ENCODE measurements at places on chromosomes 7 and 10.

- DNase-seq = no peak
Observed at GRCh38 chr10:13613519-13613918, 26.8 kb downstream of the PRPF18 start.

DNA sequence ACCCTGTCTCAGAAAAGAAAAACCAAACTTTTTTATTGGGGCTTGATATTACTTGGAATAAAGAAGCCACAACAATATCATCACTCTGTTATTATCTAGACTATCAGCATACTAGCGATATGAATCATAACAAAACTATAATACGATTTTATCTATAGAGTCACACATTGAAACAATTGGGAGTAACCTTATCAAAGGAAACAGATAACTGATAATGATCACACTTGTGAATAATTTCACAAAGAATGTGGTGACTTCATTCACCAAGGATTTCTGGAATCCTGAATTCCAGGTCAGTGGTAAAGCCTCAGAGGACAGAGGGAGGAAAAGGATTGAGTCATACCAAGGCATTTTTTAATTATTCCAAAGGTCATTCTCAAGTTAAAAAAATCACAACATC lies 32.1 kb upstream of the NMT2 start:
- DNase-seq = no peak

GRCh38 chr10:124535731-124536495 lies 74.3 kb downstream of the LHPP start:
- DNase-seq = no peak

- no peak for DNase-seq
Observed at GRCh38 chr10:4635883-4636282, 190.1 kb upstream of the AKR1E2 start.

DNA sequence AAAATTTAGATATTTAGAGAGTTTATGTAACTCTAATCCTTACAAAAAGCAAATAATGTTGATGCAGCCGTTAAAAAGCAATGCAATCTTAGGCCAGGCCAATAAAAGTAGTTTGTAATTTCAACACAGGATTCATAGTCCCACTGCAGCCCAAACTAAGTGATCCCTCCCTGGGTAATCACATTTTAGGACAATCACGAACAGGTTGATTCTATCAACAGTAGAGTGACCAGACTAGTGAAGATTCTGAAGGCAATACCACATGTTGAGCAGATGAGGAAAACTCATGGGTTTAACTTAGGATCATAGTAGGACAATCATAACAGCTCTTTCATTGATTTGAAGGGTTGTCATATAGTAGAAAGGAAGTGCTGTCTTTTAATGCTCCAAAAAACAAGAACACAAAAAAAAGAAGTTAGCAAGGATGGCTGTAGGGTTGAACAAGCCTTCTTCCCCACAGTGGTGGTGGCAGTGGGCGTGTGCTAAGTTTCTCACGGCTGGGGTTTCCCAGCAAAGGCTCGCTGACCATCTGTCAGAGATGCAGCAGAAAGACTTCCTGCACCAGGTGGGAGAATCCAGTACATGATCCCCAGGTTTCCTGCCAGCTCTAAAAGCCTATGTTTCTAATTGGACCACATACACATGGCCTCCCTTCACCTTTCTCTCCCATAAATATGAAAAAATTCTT lies 212.2 kb downstream of the CHRM2 start:
- DNase-seq = no peak

DNA sequence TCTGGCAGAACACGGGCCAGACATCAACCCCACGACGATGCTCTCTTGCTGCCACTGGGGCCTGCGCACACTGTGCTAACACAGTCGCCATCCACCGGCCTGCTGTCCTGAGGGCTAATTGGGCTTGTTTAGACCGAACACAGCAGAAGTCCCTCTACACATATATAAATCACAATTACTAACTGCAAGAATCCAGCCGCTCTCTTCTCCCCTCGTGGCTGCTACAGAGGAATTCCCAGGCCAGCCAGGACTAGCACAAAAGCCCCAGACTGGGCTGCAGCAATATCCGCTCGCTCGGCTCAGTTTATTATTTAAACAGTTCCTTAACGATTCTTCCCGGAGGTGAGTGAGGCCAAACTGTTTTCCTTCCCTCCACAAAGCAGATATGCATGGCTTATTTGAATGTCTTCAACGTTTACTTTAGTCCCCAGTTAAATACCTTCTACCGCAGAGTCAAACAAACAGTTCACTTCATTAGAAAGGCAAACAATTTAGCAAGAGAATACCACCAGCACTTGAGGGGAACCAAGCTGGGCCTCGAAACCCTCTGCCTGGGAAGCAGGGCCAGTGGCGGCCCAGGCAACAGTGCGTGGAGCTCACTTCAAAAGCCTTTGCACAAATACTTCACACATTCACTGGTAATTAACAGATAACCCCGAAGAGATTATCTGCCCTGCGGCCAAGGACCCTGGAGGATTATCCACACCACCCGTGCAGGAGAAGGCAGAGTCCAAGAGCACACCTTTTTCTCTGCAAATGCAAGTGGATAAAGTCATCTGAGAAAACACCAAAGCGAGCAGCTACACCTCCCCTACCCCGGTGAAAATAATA lies 145.3 kb downstream of the GLI3 start:
- no peak for DNase-seq

DNA sequence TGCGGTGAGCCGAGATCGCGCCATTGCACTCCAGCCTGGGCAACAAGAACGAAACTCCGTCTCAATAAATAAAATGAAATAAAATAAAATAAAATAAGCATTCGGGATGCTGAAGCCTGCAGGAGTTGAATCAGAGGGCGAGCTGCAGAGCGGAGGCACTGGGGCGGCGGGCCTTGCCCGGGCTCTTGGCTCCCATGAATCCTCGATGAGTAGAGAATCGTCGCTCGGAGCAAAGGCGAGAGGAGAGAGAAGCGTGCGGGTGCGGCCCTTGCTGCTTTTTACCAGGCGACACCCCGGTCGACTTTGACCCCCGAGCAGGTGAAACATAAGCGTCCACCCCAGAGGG lies 168.3 kb downstream of the UBE2H start:
- DNase-seq = no peak

DNA sequence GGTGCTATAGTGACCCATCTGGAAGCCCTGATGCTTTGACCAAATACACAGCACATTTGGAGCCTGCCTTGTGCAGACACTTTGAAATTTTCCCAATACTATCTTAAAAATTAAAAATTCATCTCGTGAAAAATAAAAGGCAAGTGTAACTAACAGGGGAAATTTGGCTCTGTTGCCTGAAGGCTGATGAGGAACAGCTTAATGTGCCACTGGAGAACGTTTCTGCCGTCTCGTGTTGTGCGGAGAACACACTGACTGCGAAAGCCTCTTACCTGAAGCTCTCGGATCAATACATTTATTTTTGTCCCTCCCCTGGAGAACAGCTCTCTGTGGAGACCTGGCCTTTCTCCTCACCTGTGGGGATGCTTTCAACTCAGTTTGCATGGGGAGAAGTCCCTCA lies 77.2 kb upstream of the CHST15 start:
- DNase-seq = no peak

- no peak for DNase-seq
Observed at GRCh38 chr7:83410989-83411591, 237.8 kb downstream of the SEMA3E start.

DNA sequence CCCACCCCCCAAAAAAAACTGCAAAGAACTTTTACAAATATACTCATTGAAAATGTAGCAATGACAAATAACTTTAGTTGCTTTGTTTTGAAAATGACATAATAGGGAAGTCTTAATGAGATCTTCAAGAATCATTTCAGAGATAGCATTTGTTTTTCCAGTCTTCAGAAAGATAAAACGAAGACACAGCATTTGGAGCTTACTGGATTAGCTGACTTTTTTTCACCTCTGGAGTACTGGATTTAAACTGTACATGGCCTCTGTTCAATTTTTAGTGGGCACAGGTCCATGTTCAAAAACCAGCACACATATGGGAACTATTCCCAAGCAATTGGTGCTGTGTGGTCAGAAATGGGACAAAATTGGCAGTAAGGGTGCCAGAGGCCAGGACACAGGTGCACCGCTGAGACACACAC lies 3.9 kb downstream of the RAB11FIP2 start:
- no peak for DNase-seq

- DNase-seq = peak; percentile 53
Observed at GRCh38 chr10:18340496-18341051, 200.3 kb downstream of the CACNB2 start.

DNA sequence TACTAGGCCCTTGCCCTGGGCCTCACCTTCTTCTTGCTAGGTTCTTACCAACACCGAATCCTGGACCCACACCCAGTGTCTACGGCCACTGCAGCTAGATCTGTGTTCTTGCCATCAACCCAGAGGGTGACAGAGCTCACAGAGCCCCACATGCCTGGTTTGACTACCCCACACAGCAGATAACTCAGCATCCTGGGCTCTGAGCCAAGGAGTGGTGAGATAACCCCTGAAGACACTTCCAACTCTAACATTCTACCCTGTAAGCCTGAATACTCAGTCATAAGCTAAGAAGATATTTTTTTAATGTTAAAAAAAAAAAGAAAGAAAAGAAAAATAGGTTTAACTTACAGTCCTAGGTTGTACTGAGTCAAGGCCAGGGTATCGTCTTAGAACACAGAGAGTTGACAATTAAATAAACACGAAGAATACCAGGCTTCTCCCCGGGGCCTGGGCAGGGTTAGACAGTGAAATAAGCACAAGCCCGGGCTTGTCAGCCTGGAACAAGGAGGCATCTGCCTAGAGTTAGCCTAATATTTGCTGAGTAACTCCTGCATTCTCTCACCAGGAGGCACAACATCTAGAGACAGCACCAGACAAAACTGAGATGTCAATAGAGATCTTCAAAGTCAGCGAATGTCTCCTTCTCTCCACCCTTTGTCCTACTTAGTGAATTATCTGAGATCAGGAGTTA lies 556.5 kb upstream of the LRRN3 start:
- no peak for DNase-seq

- DNase-seq = no peak
Observed at GRCh38 chr10:113058523-113059370, 108.7 kb downstream of the TCF7L2 start.

DNA sequence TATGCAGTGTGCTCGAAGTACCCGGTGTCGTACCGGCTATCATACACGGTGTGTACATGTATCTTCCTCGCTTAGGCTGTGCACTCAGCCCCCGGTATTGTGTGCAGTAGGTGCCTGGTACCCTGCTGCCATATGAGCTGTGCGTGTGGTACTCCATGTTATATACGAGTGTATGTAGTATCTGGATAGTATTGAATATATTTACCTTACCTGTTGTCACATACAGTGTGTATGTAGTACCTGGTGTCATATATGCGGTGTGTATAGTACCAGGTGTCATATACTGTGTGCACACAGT lies 1.2 kb downstream of the ZMYND11 start:
- DNase-seq = no peak

- no peak for DNase-seq
Observed at GRCh38 chr10:86979977-86980448, 11.7 kb downstream of the ADIRF start.

DNA sequence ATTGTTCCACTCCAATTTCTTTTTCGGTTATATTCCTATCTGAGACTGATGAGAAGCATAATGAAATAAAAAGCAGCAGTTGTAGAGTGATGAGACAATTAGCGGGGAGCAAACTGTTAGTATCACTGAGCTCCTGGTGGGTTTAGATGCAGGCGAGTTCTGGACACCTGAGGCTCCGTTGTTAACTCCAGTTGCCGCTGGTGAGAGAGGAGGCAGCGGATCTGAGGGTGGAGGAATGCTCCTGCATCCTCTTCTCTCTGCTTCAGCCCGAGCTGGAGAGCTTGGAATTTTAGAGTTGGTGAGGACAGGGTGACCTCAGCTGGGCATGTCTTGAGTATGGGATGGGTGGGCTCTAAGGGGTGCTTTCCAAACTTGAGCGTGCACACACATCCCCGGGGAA lies 31.4 kb downstream of the LRMDA start:
- no peak for DNase-seq

- no peak for DNase-seq
Observed at GRCh38 chr10:89164080-89164479, 43.0 kb downstream of the CH25H start.

GRCh38 chr10:30227481-30227880 lies 121.6 kb downstream of the MTPAP start:
- DNase-seq = no peak

DNA sequence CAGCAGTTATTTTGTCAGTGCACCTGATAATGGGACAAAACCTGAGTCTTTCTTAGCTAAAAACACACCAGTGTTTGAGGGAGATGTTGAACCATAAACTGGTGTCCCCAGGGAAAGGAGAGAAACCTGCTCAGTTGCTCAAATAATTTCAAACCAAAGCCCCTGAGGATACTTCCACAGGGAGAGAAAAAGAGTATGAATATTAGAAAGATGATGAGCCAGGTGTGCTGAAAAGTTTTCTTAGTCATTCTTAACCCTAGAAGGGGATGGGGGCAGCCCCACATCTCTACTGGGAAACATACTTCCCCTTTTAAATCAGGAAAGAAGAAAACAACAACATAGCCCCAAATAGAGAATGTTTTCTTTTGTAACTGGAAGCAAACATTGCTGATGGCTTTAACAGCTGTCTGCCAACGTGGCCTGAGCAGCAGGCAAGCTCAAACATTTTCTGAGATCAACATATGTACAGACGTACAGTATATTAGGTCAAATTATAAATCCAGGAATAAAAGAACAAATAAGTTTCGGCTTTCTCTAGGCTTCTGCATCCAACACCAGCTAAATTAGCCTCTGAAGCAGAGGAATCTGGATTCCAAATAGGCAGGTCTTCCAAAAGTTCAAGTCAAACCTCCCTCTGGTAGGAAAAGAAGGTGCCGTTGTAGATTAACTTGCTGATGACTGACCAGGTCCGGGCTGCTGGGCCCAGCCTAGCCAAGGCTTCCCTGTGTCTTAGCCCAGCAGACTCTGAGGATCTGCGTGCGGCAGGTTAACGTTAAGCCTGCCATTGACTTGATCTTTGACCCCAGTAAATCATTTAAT lies 30.5 kb upstream of the FBXW4 start:
- no peak for DNase-seq

DNA sequence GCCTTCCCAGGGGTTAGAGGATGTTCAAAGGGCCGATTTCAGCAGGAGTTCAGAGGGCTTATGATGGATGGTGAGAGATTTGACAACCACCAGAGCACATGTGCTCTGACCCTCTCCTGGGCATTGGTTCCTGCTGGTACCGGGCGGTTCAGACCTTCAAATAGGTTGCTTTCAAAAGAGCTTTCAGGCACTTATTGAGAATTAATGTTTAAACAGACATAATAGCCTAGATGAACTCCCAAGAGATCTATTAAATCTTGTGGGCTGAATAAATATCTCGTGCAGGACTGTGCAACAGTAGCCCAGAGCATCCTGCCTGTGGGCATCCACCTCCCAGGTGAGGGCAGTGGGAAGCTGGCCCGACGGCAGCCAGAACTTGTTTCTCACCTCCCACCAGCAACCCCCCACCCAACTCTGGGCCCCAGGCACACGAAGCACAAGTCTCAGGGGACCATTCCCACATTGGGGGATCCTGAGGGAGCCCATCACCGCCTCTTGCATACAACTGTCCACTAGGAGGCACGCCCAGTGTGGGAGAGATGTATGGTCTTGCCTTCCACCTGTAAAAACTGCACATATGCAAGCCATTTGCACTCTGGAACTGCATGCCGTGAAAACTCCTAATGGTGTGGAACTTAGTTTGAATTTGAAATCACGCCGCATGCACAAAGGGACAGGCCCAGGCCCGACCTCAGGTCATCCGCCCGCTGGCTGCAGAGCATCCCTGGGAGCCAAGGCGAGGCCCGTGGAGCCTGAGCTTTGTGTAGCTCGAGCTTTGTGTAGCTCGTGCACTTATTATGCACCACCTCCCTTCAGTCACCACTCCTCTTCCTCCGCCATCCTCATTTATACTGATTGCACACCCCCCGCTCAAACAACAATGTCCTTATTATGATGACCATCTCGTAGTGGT lies 147.8 kb downstream of the ADCY1 start:
- no peak for DNase-seq

All from right forelimb (tissue), 1 donor.